ENCODE measurements at places on chromosomes 2 and 18.
A peak's percentile ranks its signal among the peaks of the same experiment; 100 is the strongest.

GRCh38 chr2:9388950-9389911 lies 34.1 kb downstream of the ITGB1BP1 start:
- DNase-seq, result no peak

DNA sequence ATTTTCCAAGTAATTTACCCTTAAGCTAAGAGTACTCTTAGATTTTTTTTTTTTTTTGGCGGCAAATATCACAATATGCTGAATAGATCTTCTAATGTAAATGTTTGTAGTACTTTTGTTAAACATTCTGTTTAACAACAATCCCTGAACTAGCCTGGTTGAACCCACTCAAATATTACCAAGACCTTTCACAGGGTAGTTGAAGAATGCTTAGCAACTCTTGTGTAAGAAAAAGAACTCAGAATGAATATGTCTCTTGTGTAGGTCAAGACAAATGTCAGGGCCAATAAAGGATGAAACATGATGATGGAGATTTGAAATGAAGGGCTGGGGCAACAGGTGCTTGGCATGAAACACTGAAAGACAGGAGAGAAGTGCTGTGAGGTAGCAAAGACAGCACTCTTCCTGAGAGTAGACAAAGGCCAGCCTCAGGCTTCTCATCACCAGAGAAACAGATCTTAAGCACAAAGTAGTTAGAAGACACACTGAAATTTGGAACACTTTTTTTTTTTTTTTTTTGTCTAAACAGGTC lies 597.3 kb downstream of the ERBB4 start:
- DNase-seq, result no peak

GRCh38 chr2:71778514-71778913 lies 325.2 kb downstream of the DYSF start:
- no peak for DNase-seq

GRCh38 chr18:21341141-21341540 lies 99.1 kb downstream of the GREB1L start:
- DNase-seq, result no peak

- peak; percentile 76 for DNase-seq
Measured at GRCh38 chr2:110106642-110107041, 9.0 kb downstream of the MALL start.

DNA sequence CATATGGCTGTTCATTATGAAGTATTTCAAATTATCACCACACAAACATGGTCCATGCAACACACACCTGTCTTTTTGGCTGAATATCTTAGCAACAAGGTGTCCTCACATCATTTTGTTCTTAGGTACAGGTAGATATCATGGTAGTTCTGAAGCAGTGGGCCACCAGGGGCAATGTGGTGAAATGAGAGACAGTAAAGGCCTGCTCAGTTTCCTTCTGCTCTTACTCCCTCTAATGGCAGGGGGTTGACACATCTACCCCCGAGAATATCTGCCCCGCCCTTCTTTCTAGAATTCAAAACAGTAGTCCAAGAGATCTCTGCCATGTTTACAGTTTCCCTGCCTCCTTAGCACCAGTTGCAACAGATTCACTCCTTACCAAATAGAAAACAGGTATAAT lies 147.0 kb upstream of the KLHL14 start:
- no peak for DNase-seq
